SW480 (cell line): ENCODE measurements at places on chromosomes 3 and 15.

DNA sequence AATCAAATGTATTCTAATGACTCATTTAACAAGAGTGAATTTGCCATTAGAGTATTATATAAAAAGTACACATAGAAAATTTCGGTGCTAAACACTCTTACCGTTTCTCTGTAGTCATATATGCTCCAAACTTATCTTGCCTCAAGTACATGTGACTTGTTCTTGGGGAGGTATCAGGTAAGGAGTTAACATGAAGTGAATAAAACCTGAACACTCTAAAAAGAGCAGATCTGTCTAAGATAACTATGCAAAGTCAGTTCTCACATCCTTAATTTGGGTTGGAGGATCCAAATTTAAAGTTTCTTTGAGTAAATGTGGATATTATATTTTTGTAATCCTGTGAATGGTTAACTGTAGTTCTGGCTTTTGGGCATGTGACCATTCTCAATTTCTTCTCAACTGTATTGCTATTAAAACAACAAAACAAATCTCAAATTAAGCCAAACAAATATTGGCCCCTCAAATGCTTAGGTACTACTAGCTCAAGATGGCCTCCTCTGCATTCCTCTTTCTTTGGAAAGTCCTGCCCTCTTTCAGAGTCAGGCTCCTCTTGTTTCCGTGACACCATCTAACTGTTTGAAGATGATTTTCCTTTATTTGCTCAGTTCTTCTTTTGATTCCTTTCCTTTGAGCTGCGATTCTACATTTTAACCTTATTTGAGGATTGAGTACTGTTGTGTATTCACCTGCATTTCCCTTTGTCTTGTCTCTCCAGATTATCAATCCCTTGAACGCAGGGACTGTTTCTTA is 4.2 kb downstream of the EDEM1 start:
- no peak for DNase-seq

- no peak for DNase-seq
Observed at GRCh38 chr3:17749281-17749680, 6.8 kb upstream of the TBC1D5 start.

DNA sequence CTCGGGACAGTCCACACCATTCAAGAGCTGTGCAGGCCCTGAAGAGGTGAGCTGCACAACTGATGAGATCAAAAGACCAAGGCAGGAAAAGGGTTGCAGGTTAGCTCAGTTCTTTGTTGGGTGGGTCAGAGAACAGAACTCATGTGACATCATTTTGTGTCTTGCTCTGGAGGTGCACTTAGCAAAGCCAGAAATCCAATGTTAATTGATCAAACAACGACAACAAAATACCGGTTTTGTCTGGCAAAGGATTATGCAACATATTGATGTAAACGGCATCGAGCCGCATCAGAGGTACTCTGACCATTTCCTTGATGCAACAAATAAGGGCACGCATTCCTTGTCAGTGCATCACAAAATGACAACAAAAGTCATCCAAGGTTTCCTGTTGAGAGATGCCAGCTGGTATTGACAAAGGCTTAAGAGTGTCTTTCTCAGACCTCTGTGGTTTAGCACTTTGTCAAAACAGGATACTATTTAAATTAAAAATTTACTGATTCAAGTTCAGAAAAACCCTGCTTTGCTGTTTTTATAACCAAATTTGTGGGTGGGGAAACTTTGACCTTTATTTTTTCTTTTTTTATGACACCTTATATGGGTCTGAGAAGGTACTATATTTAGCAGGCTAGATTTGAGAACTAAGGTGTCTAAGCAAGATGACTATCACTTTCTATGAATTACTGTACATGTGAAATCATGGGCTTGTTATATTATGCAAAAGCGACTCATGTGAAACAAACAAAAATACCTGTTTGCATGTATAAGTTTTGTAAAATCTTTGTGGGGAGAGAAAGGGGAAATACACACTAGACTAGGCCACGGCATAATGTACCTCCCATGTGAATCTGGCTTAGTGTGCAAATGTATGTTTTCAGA is 496.1 kb downstream of the FOXP1 start:
- no peak for DNase-seq

DNA sequence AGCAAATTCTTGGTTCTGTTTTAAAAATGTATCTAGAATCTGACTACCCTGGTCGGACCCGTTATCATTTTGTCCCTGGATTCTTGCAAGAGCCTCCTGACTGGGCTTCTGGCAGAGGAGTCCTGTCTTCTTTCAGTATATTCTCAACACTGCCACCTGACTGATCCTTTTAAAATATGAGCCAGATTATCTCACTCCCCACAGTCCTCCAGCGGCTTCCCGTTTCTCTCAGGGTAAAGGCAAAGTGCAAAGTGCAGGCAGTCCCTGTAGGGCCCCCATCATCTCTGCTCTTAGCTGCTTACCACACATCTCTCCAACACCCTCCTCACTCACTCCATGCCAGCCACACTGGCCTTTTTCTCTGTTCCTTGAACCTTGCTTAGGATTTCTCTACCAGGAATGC is 28.4 kb downstream of the CRTC3 start:
- peak; percentile 10 for DNase-seq

GRCh38 chr15:51046799-51047449 is 47.8 kb downstream of the TNFAIP8L3 start:
- DNase-seq: no peak

- DNase-seq: no peak
Observed at GRCh38 chr3:168431491-168431890, 335.8 kb upstream of the GOLIM4 start.

DNA sequence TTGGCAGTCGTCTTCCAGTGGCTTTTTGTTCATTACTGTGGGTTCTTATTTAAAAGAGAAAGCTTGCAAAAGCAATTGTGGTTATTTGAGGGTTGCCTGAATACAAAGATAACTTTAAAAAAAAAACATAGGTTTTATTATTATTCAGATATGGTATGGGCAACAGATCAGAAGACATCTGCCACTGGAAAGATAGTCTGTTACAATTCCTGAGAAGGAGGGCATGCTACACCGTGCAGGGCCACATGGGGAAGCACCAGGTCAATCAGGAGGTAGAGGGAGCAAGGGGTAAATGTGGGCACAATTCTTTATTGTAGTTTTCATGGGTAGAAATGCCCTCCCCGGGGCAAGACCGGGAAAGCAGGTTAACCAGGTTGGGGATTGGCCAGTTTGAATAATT is 46.5 kb downstream of the BBS4 start:
- DNase-seq: no peak

DNA sequence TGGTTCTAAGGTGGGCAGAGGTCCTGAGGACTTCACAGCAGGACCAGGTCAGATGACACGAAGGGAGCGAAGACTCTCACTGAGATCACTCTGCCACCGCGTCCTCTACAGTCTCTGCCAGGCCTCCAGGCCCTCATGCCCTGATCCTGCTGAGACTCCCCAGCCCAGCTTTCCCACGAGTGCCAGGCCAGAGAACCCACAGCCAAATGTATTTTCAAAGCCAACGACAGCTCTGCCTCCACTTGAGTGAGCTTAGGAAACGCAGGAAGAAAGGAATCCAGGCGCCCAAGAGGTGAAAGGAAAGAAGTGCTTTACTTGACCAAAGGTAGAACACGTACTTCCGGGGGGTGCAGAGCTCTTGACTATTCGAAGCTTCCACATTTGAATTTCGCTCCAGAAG is 275.0 kb downstream of the XXYLT1 start:
- DNase-seq: no peak

DNA sequence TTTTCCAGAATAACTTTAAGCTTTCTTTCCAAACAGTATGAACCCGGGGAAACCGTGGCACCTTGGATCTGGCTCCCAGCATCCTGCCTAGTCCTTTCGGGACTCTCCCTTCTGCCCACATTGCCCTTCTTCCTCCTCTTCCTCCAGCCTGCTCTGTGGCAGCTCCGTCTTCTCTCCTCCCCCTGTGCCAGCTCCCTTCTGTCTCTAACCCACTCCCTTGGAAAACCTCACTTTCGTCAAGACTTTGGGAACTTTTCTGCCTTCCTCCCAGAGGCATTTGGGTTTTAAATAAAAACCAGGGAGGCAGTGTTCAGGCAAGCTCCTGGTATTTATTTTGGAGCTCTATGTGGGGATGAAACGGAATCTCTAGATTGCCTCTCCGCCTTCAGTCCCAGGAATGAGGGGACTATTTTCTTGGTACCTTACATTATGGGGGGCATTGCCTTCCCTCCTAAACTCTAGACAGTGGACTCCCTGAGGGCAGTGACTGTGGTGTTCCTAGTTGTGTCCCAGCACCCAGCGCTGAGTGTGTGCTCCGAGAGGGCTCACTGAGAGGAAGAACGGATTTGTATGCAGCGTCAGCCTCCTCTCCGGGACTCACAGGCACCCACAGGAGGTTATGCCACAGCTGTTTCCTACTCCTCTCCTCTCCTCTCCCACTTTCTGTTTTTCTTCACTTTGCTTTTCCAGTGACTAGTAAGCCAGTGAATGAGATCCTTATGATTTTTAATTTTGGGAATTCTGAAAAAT is 105.4 kb upstream of the MRPS22 start:
- DNase-seq: no peak

- DNase-seq: peak; percentile 49
Observed at GRCh38 chr3:4492208-4493013, 737 bp upstream of the ITPR1 start.

GRCh38 chr15:65062726-65063125 is 5.1 kb downstream of the RASL12 start:
- no peak for DNase-seq

DNA sequence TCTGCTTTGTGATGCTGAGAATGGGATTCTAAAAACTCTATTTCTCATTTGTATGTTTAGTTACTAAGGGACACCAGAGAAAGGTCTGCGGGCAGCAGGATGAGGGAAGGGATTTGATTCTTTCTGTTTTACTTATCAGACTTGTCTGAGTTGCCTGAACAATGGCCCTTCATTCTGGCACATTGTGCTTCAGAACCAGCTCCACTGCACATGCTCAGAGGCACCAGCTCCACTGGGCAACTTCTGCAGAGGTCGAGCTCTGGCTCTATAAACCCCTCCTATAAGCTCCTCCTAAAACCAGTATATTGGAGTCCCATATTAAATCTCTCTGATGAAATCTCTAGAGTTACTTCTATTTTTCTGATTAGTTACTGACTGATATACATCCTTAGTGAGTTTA is 453.2 kb upstream of the CDIN1 start:
- DNase-seq: no peak

DNA sequence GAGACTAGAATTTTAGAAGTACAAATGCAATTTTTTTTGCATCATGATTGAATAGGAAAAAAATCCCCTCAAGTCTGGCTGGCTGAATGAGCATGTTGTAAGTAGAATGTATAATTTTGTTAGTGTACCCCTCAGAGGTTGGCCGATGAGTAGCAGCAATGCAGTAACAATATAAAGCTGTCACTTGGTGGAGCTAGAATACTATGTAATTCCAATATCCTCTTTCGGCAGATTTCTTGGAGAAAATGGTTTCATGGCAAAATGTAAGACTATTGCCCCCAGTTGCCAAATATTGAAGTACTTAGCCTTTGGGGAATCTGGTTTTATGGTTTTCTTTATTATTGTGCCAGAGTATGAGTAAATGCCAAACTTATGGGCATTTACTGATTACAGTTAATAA is 39.8 kb upstream of the SGO1 start:
- peak; percentile 27 for DNase-seq
